ENCODE measurements at places on chromosomes 5 and 9.

DNA sequence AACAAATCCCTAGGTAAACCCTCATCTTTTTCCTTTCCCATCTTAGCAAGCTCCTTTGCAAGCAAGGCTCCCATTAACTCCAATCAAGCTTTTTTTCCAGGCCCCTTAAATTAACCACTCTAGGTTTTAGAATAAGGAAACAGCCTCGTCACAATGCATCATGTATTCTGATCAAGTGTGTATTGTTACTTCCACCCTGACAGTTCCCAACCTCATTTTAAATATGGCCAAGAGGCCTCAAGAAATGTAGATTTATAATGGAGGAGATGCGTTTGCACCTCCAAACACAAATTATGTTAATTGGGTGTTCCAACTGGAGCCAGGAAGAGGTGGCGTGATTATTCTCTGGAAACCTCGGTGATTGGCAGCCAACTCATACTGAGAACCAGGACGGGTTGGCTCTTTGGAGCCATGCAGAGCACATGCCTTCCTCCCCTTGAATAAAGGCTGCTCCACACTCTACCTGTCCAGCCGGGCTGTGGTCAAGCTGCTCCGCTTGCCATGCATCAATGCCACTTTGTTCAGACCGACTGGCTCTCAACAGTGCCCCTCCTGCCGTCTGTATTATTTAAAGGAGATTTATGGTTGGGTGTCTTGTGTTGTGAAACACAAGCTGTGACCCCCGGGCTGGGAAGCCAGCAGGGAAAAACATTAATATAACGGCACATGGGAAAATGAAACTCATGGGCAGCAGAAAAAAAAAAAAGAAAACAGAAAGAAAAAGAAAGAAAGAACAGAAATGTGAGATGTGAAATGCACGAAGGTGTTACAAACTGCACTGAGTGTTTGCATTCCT lies 191.1 kb downstream of the EBF1 start:
- DNase-seq, result no peak

DNA sequence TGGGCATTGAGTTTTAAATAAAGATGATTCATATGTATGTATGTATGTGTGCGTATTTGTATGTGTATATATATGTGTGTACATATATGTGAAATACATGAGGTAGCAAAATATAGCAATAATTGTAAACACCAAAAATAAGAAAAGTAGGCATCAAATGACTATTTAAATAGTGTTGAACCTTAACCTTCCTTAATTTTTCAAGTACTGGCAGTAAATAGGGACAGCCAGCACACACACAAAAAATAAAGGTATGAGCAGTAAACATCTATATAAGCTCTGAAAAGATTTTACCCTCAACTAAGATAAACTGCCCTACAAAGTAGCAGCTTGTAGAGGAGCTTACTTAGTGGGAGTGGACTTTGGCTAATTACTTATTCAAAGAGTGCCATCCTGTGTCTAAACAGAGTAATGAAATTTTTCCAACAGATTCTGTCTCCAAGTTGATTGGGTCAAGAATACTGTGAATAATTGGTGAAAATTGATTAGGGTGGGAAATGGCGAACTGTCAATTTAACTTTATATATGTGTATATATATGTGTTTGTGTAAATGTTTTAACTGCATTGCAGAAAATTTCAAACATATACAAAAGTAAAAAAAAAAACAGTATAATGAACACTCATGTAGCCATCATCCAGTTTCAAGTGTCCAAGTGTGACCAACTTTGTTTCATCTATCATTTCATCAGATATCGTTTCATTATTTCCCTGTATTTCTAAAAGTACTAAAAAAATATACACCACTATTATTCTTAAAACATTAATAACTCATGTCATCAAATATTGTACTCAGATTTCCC lies 2.0 kb upstream of the ADAMTS6 start:
- DNase-seq, result peak; percentile 64

DNA sequence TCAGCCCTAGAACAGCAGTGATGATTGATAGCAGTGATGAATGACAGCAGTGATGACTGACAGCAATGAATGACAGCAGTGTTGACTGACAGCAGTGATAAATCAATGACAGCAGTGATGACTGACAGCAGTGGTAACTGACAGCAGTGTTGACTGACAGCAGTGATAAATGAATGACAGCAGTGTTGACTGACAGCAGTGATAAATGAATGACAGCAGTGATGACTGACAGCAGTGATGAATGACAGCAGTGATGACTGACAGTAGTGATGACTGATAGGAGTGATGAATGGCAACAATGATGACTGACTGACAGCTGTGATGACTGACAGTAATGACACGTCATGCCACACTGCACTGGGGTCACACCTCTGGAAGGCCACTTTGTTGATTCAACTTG lies 106.8 kb downstream of the ENTREP1 start:
- DNase-seq, result no peak

- no peak for DNase-seq
Observed at GRCh38 chr5:101062902-101063301, 159.8 kb upstream of the ST8SIA4 start.

GRCh38 chr5:53339962-53340540 lies 140.4 kb upstream of the FST start:
- DNase-seq, result no peak

DNA sequence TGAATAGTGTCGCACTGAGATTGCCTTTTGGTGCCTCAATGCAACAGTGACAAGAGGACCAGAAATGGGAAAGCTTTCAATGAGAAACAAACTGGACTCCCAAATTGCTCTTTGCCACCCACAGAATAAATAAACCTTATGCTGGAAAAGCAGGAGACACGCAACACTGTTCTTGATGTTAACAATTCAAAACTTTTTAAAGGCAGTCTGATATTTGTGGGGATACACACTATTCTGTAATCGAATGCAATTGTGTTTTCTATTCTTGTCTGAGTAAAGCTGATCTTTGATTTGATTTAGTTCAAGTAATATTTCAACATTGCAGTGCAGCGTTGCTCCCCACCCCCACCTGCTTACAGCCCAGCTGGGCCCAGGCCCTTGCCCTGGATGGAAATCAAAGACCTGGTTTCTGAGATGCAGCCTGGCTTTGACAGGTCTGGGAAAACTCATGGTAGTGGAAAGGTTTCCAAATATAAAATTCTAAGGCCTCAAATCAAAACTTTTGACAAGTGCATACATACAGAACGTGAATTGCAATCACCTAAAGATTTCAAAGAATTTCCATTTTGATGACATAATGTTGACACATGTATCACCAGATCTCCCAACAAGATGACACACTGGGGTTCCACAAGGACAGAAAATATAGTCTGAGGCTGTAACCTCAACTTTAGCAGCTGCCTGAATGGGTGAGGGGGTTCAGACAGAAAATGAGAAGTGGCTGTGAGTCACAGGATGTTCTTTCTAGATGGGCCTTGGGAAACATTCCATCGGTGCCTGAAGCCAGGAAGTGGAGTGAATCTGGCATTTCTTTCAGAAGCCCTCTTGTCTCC lies 55.1 kb downstream of the ABCA1 start:
- DNase-seq, result no peak

DNA sequence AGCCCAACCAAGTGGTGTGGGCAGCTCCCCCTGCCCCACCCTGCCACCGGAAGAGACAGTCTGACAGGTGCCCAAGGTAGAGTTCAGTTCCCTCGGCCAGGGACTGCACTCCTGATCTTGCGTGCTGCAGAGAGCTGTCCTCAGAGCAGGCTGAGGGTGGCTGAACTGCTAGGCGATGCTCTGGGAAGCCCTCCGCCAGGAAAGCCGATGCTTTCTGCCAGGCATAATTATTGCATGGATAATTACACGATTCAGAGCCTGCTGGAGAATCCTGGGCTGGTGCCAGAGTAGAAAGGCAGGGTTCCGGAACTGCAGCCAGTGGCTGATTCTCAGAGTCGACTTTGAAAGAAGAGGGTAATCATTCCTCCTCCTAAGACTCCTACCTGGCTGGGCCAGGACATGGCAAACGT lies 19.3 kb downstream of the KCNIP1 start:
- no peak for DNase-seq

GRCh38 chr9:14080959-14081542 lies 232.9 kb downstream of the NFIB start:
- no peak for DNase-seq

DNA sequence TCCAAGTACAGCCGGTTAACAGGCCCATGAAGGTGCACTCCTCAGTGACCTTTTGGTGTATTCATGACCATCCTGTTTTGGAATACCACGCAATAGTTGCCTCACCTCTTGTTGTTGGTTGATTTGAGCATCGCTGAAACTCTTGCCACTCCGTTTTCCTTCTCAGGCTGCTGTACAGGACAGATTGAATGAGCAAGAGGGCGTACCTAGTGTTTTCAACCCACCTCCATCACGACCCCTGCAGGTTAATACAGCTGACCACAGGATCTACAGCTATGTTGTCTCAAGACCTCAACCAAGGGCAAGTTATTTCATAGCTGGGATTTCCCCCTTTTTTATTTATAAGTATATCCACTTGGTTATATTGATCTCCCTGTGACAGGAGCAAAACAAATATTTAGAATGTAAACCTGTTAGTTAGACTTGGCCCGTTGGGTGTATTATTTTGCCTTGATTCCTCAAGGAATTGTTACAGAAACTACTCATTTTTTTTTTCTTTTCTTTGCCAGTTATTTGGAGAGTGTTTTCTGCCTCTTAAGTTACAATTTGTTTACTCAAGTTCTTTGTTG lies 38.1 kb downstream of the FAF2 start:
- no peak for DNase-seq

- no peak for DNase-seq
Observed at GRCh38 chr9:6351737-6352136, 23.6 kb downstream of the TPD52L3 start.

GRCh38 chr5:190366-191035 lies 794 bp upstream of the LRRC14B start:
- no peak for DNase-seq

DNA sequence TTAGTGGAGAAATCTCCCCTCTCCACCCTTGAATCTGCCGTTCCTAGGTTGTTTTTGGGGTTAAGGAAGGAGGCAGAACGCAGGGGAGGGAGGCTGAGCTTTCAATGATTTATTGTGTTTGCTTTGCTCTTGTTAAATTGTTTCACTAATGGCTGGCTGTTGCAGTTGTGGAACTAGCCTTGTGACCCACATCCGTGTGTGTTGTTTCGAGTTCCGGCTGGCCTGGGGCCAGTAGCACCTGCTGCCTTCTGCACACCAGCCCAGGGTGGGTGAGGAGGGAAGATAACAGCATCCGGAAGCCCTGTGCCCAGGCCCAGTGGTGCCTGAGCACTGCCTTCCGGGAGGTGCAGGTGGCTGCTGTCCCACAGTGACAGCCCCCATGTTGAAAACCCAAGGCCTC lies 3.6 kb downstream of the ERGIC1 start:
- peak; percentile 70 for DNase-seq

GRCh38 chr5:86565197-86565789 lies 52.4 kb upstream of the COX7C start:
- no peak for DNase-seq

- no peak for DNase-seq
Observed at GRCh38 chr5:67065237-67065636, 131.4 kb downstream of the CD180 start.

- no peak for DNase-seq
Observed at GRCh38 chr9:112035166-112035826, 138.7 kb downstream of the UGCG start.

DNA sequence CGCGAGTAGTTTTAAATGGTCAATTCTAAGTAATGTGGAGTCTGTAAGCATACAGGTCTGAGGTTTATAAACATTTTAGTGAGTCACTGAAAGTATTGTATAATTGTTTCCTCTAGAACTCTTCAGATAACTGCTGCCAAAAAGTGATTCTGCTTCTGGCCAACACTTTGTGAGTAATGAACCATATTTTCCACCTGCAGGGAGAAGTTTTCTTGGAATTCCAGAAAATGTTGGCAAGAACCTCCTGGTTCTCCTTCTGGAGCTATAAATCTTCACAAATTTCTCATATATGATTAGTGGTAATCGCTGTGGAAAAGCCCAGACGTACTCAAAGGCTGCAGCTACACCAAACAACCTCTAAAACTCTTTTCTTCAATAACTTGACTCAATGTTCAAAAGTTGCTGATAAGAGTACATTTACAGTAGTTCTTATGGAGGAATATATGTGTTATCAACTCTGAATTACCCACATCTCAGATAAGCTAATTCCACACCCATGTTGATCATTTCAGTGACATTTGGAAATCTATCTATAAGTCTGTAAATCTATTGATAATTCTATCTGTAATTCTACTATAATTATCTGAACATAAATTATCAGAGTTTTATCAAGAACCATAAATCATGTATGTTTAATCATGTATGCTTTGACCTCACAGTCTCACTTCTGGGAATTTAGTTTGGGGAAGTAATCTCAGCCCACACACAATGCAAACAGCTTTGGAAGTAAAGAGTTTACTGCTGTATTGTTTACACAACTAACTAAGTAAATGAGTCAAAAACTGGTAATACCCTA lies 74.1 kb downstream of the FNBP1 start:
- no peak for DNase-seq

- no peak for DNase-seq
Observed at GRCh38 chr5:78295035-78295961, 800 bp upstream of the AP3B1 start.

- DNase-seq, result no peak
Observed at GRCh38 chr5:83653669-83654068, 67.0 kb downstream of the HAPLN1 start.

- no peak for DNase-seq
Observed at GRCh38 chr9:28747351-28747985, 1174.2 kb upstream of the C9orf72 start.

DNA sequence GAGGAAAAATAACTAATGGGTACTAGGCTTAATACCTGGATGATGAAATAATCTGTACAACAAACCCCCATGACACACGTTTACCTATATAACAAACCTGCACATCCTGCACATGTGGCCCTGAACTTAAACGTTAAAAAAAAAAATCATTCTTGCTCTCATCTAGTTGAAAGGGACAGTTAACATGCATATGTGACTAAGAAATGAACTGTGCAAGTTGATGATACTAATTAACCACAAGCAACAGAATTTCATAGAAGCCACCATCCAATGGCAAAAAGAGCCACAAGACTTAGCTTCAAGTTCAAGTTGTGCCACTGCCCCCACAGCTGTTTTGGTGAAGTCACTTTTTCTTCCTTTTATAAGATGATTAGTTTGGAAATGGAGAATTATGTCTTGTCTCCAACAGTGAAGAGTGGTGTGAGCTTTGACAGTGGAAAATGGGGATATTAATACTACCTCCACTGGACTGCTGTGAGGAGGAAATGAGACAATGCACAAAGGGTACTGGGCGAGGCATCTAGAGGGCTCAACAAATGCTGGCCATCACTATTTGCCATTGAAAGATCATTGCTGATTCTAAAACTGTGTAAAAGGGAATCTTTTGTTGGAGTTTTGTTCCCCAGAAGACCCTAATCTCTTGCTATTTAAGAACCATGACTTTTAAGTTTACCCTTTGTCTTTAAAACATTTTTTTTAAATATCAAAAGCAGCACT lies 202.1 kb downstream of the EBF1 start:
- DNase-seq, result no peak

GRCh38 chr9:32426278-32426939 lies 42.0 kb downstream of the ACO1 start:
- DNase-seq, result no peak

GRCh38 chr5:100434815-100435214 lies 100.4 kb upstream of the FAM174A start:
- DNase-seq, result no peak

GRCh38 chr9:111349766-111350165 lies 19.7 kb upstream of the OR2K2 start:
- no peak for DNase-seq

Measured in right lung (tissue), 10 donors.